ENCODE measurements at places on chromosomes 4 and X.
A peak's percentile ranks its signal among the peaks of the same experiment; 100 is the strongest.

GRCh38 chr4:147773261-147774184 is 41.6 kb downstream of the ARHGAP10 start:
- no peak for DNase-seq

DNA sequence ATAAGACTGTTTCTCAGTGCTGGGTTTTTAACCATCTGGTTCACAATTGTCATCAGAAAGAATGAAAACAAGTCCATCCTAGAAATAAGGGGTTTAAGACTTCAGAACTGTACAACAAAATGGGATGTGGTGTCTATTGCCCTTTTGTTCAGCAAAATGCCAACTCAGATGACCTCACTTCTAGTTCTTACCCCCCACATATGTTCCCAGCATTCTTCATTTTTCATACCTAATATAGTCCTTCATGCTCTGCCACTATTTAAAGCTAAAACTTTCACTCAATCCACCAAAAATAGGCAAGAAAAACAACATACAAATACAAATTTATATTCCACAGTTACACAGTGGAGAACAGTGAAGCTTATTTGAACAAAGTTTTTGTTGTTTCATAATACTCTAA is 111.4 kb downstream of the SORBS2 start:
- no peak for DNase-seq

GRCh38 chrX:153539171-153539978 is 21.9 kb downstream of the ATP2B3 start:
- DNase-seq: no peak

DNA sequence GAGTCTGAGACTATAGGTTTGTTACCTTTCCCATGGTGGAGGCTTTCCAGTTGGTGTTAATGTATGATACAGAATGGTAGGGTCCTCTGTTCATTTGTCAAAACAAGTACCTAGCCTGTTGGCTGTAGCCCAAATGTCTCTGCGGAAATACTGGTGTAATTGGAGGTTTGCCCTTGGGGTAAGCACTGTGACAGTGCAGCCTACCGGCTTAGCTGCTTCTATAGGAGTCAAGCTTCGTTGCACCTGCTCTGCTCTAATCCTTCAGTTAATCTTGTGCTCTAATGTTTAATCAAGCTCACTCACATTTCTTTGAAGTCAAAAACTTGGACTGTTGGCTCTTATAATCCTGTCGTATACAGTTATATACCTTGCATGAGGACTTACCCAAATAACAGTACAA is 203.4 kb downstream of the CCNG2 start:
- peak; percentile 69 for DNase-seq

GRCh38 chrX:143754183-143754582 is 33.6 kb upstream of the SPANXN2 start:
- no peak for DNase-seq

GRCh38 chr4:1451106-1451751 is 45.0 kb upstream of the NKX1-1 start:
- no peak for DNase-seq

DNA sequence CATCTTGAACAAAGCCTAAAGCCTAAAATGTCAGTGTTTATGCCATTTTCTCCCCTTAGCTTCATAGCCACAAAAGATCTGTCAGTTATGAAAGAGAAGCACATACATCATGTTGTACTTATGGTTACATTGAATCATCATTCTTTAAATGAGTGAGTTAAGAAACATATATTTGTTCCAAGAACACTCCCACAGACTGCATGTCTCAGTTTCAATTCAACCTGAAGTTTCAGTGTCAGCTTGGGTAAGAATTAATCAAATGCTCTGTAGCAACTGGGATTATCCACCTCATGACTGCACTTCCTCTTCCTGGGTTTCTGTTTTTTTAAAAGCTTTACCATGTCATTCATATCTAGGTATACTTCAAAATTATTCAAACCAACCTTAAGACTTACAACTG is 3.9 kb upstream of the TMPRSS11B start:
- no peak for DNase-seq

GRCh38 chrX:77788050-77788449 is 2.0 kb upstream of the ATRX start:
- no peak for DNase-seq

DNA sequence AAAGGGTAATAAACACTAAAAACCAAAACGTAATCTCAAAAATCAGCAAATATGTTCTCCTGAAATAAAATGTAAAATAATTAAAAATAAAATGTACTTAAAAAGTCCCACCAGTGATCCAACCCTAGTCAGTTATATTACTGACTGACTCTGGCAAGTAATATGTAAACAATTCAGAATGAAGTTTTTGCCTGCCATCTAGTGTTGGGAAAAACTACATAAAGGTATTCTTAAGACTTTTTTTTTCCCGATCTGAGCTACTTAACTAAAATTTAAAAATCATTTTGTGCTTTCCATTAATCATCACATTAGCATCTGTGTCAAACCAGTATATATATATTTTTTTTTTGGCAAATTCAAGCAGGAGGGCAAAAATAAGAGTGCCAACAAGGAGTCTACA is 24.0 kb downstream of the RCHY1 start:
- peak; percentile 4 for DNase-seq

- no peak for DNase-seq
Measured at GRCh38 chr4:106803083-106803482, 233.0 kb downstream of the DKK2 start.

GRCh38 chr4:110614173-110614963 is 8.5 kb downstream of the PITX2 start:
- DNase-seq: no peak
